ENCODE measurements at places on chromosomes 6 and 20.

- DNase-seq = no peak
Measured at GRCh38 chr6:41193884-41194283, 7.1 kb downstream of the TREML2 start.

- no peak for DNase-seq
Measured at GRCh38 chr6:26431258-26432172, 8.8 kb upstream of the BTN3A3 start.

GRCh38 chr6:141467881-141468280, 664.8 kb upstream of the GJE1 start:
- DNase-seq = no peak

DNA sequence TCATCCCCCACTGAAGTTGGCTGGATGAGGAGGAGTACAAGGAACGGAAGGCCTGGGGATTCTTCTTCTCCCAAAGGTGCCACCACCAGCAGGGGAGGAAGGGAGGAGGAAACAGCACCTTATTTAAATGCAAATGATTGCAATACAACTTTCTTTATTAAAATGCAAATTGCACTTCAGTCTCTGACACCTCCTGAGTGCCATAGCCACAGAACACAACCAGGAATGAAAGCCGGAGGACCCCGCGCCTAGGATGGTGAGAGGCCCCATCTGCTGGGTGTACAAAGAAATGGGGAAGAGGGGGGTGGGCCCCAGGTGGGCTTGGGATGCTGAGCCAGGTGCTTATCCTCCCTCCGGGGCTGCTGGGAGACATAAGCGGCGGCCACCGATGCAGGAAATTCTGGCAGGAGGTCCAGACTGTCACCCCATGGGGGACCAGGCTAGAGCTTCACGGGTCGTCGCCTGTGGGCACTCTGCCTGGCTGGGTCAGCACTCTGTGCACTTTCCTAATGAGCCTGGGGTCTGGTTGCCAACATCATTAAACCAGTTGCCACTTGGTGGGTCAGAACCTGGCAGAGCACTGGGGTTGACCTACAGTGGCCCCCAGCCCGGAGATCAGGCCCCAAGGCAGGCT, 154.2 kb upstream of the MLN start:
- DNase-seq = no peak

DNA sequence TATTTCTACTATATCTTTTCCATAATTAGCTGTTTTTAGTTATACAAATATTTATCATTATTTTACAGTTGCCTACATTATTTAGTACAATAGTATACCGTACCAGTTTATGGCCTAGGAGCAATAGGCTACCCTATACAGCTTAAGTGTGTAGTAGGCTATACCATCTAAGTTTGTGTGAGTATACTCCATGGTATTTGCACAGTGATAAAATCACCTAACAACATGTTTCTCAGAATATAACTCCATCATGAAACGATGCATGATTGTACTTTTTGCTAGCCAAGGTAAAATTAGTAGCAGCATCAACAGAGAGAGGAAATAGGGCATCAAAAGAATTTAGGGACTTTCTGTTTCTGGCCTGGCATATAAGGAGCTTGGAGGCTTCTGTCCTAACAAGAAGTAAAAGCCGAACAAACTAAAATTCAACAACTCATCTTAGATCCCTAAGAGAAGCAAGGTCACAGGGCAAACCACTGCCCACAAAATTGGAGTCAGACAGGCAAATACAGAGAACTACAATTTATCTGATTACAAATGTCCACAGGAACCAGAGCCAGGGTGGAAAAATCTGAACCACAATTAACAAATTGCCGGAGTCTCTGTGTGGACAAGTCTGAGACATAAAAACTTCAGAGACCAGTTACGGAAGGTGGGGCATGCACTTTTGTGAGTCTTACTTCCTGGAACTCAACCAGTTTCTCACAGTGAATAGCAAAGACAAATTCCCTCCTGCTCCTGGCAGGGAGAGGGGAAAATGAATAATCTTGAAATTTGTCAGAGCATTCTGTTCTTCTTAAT, 671.4 kb downstream of the RFPL4B start:
- no peak for DNase-seq

GRCh38 chr20:36854348-36855240, 21.3 kb upstream of the TLDC2 start:
- DNase-seq = no peak

GRCh38 chr6:72626126-72626525, 4.3 kb downstream of the KCNQ5 start:
- DNase-seq = no peak

DNA sequence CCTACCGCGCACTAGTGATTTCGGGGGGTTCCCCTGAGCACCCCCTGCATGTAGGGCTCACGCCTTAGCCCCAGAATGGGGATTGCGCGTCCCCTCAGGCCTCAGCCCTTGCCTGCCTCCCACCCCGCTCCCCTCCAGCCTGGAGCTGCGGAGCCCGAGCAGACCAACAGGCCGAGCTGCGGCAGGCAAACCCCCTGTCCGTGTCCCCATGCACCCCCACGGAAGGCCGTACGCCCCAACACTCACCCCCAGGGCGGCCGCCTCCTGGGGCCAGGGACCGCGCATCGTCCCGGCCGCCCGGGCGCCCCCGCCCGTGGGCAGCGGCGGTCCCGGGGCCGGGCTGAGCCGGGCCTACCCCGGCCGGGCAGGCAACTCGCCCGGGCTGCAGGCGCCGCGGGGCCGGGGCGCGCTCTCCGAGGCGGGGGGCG, 1.2 kb upstream of the KCNB1 start:
- no peak for DNase-seq

DNA sequence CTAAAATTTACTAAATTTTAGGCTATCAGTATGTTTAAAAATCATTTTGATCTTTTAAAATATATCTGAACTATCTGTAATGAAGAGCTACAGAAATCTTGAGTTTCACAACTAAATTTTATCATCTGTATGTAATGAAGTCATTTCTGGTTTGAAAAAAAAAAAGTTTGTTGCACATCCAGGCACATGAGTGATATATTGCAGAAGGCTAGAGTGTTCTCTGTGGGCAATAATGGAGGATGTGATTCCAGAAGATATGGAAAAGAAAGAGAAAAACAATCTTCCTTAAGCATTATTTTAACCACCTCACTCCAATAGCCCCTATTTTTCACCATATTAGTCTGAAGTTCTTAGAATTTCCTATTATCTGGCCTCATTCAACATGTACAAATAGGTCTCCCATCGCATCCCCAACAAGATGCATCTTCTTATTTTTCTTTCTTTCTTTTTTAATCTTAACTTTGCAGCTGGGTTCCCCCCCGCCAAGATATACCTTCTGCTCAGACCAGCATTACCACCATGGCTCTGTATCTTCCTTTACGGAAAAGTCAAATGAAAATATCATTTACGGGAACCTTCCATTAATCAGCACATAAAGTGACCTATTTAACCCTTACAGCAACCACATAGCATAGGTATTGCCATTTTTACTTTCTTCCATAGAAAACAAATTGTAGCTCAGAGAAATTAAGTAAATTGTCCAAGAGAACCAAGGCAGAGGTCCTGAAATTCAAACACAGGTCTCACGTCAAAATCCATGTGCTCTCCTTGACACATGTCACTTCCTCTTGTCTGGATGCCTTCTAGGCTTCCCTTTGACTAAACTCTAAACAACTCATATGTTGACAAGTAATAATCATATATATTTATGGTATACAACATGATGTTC, 116.9 kb downstream of the KIF13A start:
- DNase-seq = no peak

DNA sequence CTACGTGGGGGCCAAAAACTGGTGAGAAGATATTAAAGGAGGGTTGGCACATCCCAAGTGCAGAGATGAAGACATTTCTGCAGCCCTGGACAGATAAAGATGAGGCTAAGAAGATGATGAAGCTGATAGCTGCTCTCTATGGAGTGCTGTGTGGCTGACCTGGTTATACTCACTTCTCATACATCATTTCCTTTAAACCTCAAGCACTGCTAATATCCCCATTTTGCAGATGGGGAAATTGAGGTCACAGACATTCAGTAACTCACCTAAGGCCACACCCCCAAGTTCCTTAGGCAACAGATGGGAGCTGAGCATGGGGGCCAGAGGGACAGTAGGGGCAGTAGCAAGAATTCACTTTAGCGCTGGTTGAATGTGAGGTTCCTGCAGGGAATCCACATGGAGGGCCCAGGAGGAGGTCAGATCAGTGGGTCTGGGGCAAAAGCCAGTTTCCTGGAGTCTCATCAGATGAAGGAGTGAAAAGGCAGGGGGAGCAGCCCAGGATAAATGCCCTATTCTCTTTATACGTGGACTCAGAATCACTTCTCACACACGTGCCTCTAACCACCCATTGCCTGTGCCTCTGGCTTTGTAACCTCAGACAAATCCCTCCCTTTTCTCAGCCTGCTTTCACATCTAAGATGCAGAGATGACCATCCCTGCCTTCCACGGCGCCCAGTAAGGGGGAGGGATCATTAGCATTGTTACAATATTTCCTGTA, 125.8 kb downstream of the NFATC2 start:
- DNase-seq = no peak

- DNase-seq = no peak
Measured at GRCh38 chr6:133275213-133275612, 34.1 kb downstream of the EYA4 start.

DNA sequence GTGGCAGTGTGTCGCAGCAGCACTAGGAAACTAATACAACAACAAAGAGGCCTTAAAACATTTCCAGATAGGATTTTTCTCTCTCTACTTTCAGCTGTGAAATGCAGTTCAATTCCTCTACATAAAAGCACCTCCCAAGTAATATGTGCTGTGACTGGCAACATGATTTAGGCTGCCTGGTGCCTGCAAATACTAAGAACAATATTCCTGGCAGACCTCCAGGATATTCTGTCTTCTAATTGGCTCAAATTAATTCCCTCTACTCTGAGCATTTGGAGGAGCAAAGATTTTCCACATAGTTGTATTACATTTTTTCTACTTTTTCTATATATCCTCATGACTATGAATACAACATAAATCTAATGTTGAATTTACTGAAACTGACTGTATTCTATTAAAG, 33.2 kb downstream of the SCGN start:
- no peak for DNase-seq

GRCh38 chr20:51566594-51566993, 24.1 kb upstream of the NFATC2 start:
- no peak for DNase-seq

DNA sequence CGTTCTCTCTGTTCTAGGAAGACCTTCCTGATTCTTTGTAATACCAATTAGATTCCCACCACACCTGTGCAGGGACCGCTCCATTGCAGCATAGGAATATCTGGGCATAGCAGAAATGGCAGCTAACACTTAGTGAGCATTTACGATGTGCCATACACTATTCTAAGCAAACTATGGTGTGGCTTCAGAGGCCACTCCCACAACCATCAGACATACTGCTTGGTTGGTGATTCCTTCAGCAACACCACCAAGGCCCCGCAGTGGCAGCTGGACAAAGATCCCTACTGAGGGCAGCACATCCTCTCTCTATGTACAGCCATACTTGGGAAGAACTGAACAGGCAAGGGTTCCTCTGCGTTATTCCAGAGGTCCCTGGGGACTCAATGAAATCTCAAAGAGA, 6.2 kb downstream of the KCNK5 start:
- DNase-seq = no peak

GRCh38 chr6:156017838-156018237, 562.2 kb upstream of the NOX3 start:
- no peak for DNase-seq

DNA sequence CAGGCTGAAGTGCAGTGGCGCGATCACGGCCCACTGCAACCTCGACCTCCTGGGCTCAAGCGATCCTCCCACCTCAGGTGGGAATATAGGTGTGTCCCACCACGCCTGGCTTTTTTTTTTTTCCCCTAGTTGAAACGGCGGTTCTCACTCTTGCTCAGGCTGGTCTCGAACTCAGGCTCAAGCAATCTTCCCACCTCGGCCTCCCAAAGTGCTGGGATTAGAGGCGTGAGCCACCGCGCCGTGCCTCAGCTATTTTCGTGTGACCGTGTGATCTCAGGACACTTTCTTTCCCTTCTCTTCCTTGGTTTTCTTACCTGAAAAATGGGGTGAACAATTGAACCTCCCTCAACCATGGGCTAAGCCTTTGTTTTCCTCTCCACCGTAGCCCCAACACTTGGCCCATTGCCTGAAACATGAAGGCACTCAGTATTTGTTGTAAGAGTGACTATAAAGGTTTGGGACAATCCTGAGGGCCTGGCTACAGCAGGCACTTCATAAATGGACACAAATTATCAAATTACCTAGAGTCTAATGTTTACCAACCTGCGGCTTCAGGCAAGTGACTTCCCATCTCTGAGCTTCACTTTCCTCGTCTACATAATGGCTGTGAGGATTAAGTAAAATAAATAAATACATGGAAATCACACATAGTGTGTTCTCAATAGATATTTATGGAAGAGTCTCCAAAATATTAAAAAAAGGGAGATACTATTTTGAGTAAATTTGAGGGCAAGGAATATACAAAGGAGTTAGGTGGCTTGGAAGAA, 31.4 kb upstream of the ID1 start:
- DNase-seq = no peak

DNA sequence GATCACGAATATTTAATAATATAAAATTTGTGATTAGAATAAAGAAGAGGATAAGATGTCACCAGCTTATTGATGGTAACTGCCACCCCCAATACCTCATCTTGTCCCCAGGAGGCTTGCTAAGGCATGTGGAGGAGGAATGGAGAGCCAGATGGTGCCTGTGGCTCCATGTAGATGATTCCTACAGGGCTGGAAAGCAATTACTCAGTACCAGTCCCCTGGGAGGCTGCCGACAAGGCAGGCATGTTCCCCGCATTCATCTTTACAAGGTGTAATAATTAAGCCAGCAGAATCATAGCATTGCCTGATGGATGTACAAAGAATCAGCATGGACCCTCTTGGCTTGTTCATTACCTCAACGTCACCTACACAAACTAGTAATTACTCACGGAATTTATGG, 155.3 kb downstream of the PLCB1 start:
- DNase-seq = no peak

GRCh38 chr6:81562169-81562568, 190.3 kb downstream of the TENT5A start:
- DNase-seq = no peak

- DNase-seq = no peak
Measured at GRCh38 chr6:111377558-111378120, 105.4 kb downstream of the REV3L start.

- DNase-seq = no peak
Measured at GRCh38 chr20:51647674-51648570, 105.4 kb upstream of the NFATC2 start.

DNA sequence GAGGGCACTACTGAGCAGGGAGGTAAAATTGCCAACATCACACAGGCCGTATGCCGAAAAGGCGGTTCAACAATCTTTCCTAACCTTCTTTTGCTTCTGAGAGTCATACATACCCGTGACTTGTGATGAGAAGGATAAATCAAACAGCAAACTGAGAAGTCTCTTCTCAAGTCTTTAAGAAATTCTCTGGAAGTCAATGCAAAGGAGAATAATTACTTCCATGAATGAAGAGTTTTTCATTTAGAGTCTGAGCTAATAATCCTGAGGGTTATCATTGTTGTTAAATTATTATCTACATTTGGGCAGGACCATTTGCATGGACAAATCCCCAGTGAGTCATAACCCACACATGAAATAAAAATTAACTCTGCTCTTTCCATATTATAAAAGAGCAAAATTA, 22.4 kb upstream of the ILRUN start:
- DNase-seq = no peak

- DNase-seq = no peak
Measured at GRCh38 chr6:100796049-100796823, 84.9 kb downstream of the ASCC3 start.

Data from central memory CD8-positive, alpha-beta T cell (primary cell).